ENCODE measurements at places on chromosomes 3 and 15.

DNA sequence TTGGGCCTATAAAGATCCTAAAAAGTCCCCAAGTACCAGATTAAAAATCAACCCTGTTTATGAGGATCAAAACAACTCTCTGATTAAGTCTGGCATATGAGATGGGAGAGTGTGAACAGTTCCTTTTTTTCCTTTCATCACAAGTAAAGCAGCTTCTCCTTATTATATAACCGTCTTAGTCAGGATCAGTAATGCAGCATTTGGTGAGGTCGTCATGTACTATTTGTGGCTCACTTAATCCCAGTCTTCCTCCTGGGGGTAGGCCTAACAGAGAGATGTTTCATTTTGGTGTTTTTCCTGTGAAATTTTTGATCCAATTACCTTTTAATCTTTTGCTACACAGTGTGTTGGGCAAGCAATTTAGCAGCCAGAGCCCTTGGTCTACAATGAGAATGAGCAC, 333.1 kb upstream of the KCNMB2 start:
- no peak for DNase-seq

- DNase-seq: no peak
Measured at GRCh38 chr15:72238586-72238985, 7.6 kb upstream of the PKM start.

DNA sequence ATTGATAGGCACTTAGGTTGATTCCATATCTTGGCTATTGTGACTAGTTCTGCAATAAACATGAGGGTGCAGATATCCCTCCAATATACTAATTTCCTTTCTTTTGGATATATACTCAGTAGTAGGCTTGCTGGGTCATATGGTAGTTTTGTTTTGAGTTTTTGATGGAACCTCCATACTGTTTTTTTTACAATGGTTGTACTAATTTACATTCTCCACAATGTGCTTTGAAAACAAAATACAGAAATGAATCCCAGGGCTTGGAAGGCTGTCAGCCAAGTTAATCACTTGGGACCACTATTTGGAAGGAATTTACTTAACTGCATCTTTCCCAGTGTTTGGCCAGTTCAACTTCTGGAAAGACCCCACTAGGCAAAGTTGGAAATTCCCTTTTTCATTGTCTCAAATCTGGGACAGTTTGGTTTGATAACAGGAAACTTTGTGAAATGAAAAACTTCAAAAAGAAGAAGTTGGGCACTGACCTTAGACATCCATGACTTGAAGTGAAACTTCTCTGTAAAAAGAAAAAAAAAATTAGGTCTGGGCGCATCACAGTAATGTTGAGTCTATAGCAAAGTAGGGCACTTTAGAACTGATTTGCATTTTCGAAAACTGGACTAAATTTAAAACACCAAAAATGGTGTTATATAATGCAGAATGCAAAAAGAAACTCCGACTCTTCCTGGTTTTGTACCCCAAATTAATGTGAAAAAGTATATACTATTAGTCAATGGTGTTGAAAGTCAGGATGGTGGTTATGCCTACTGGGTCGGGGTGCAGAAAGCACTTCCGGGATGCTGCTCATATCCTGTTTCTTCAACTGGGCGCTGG, 6.0 kb downstream of the CTSH start:
- no peak for DNase-seq

- no peak for DNase-seq
Measured at GRCh38 chr3:171165983-171166382, 139.5 kb upstream of the SLC2A2 start.

GRCh38 chr3:18234717-18235335, 190.3 kb downstream of the SATB1 start:
- DNase-seq: no peak

DNA sequence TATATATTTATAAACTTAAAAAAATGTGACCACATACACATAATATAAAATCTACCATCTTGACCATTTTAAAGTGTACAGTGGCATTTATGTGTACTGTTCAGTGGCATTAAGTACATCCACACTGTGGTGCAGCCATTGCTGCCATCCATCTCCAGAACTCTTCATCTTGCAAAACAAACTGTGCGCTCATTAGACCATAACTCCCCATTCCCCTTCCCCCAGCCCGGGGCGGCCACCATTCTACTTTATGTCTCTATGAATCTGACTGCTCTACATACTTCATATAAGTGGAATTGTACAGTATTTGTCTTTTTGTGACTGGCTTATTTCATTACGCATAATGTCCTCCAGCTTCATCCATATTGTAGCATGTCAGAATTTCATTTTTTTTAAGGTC, 47.8 kb downstream of the CTXND1 start:
- DNase-seq: no peak

GRCh38 chr3:187798126-187798525, 52.9 kb upstream of the BCL6 start:
- DNase-seq: no peak

GRCh38 chr3:21795152-21795837, 44.3 kb upstream of the ZNF385D start:
- DNase-seq: no peak

DNA sequence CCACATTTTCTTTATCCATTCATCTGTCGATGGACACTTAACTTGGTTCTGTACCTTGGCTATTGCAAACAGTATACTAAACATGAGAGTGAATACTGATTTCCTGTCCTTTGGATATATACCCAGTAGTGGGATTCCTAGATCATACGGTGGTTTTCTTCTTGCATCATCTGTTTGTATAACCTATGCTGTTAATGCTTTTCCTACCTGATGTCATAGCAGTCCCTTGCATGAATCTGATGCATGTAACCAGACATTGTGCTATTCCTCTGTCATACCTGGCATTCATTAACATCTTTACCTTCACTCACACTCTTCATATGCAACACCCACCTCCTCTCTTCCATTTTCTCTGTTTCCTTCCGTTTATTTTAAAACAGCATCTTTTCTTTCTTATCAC, 185.2 kb downstream of the KLHL25 start:
- no peak for DNase-seq

DNA sequence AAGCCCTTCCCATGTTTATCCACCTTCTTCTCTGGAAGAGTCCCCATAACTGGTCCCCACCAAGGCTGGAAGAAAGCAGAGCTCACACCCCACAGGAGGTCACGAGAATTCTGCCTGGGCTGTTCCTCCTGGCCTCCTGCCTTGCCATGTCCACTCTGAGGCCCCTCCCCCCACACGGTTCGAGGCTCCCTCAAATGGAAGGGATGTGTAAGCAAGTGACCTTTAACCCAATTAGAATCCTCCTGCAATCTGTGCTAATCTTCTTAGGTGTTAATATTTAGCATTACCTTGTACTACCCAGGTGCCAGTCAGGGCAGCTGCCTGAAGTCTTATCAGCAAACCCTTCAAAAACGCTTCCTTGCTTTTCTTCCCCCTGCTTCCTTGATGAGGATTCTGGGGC, 32.4 kb upstream of the DYNC1LI1 start:
- DNase-seq: no peak

GRCh38 chr3:39168156-39168780, 14.9 kb upstream of the CSRNP1 start:
- DNase-seq: no peak

DNA sequence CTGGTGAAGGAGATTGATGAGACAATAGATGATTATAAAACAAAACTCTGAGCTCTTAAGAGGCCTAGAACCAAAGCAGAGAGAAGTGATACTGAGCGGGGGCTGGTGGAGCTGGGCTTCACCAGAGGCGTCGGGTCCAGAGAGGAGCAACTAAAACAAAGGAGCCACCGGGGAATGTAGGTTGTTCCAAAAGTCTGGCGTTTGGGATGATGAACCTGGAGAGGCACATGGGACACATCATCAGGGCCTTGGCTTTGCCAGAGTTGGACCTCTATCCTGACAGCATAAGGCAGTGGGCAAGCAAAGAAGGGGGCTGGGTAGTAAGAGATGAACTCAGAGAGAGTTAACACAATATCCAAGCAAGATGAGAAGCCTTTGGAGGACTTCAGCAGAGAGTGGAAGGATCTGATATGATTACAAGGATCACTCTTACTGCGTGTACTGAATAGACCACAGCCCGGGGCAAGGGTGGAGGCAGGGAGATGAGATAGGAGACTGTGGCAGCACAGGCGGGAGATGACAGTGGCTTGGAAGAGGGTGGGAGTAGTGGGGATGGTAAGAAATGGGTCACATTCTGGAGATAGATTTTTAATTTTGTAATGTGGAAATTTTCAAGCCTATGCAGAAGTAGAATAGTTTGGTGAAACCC, 36.0 kb upstream of the RASA2 start:
- no peak for DNase-seq

- DNase-seq: no peak
Measured at GRCh38 chr3:50825841-50826240, 151.1 kb downstream of the DOCK3 start.

DNA sequence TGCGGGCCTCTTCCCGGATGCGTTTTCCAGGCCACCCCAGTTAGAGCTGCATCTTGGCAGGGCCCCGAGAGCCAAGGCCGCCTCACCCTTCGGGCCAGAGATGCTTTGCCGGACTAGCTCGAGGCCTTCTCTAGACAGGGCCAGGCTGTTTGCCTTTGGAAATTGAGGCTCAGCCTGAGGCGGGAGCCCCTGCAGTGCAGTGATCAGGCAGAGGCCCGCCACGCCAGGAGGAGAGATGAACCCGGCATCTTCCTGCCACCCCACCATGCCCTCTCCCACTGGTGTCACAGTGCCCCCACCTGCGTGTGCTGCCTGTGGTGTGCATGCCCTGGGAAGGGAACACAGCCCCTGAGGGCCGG, 8.9 kb upstream of the ROPN1B start:
- DNase-seq: no peak

DNA sequence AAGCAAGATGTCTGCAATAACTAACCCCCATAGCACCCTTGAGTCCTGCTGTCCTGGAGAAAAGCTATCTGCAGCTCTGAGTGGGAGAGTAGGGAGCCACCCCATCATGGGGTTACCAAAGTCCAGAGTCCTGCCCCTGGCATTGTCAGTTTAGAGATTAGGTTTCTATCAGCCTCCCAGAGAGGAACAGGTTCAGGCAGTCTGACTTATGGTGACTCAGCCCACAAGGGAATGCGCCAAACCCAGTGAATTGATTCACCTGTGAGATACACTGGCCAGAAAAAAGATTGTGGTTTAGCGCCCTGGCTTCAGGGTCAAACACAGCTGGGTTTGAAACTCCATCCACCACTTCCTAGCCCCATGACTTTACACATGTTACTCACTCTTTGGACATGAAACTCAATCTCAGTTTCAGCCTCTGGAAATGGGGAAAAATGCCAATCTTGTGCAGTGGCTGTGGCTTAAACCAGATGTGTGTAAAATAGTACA, 263.6 kb upstream of the HES1 start:
- DNase-seq: no peak

DNA sequence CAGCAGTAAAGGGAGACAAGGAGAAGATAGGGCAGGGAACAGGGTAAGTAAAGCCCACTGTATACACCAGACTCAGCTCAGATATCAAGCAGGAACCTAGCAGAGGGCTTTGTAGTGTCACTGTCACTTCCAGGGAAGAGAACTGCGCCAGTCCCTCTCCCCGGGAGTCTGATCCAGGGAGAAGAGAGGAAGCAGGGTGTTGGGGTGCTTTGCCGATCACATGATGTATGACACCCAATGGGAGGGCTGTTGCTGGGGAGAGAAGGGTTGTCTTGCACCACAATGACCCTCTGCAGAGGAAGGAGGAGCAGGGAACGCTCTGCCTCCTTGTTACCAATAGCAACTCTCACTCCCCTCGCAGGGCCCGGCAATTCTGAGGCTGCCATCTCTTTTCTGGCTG, 147.2 kb upstream of the SLC2A2 start:
- DNase-seq: no peak

DNA sequence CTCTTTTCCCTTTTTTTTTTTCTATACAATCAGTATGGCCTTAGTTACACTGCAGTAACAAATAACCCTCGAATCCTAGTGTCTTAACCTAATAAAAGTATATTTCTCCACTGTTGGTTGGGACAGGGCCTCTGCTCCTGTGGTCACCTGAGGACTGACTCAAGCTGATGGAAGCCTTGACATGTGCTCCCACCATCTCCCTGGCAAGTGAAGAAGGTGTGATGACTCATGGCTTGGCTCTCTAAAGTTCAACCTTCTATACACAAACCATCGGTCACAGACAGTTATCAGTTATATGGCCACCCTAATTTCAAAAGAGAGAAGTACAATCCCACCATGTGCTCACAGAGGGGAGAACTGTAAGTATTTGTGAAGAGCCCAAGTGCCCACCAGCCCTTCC, 65.8 kb upstream of the CACNA2D3 start:
- DNase-seq: no peak

GRCh38 chr3:146575636-146576035, 29.5 kb downstream of the PLSCR5 start:
- DNase-seq: no peak

GRCh38 chr15:68334661-68335124, 57.1 kb downstream of the FEM1B start:
- no peak for DNase-seq

DNA sequence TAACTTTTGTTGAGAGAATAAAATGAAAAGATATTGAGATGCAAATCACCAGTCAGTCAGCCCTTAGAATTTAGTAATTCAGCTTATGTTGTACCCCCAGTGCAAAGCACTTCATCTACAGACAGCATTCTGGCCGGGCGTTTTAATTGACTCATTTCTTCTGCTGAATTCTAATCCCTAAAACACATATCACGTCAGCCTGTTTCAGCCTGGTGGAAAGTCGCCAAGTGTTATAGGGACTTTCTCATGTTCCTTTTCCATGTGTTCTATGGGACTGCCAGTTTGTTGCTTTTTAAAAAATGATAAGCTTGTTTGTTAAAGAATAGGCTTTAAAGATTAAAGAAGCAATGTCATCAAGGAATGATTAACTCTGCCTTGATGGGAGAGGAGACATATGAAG, 169.7 kb upstream of the BFSP2 start:
- DNase-seq: no peak

DNA sequence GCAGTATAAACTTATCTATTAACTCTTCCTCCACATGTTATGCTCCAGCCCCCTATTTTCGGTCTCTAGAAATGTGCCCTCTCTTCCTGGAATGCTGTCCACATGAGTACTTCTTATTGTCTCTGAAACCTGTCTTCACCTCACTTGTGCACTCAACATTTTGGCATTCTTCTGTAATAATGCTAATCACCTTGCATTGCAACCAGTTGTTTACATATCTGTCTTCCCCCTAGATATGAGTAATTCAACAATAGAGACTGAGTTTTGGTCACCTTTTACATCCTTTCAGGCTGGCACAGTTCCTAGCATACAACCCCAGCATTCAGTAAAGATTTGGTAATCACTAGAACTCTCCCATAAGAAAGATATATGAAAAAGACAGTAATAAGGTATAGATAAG, 17.2 kb downstream of the CCDC80 start:
- no peak for DNase-seq

DNA sequence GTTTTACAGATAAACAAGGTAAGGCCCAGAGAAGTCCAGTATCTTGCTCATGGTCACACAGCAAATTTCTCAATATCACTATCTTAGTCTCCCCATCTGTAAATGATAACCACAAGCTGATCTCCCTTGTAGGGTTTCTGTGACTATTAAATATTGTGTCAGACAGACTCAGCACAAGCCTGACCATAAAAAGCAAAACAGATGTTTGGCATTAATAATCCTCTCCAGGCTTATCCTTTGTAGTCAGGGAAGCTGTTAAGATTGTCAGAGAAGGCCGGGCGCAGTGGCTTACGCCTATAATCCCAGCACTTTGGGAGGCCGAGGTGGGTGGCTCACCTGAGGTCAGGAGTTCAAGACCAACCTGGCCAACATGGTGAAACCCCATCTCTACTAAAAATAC, 173.2 kb upstream of the PRICKLE2 start:
- no peak for DNase-seq

GRCh38 chr3:67848299-67848698, 193.9 kb upstream of the SUCLG2 start:
- no peak for DNase-seq

- DNase-seq: no peak
Measured at GRCh38 chr3:146256851-146257486, 6.1 kb upstream of the PLSCR4 start.

- no peak for DNase-seq
Measured at GRCh38 chr3:159850481-159850880, 138.2 kb upstream of the IL12A start.
